NCI-H1105 (cell line): ENCODE measurements at places on chromosomes 16 and 17.

- no peak for DNase-seq
Measured at GRCh38 chr17:46881015-46881414, 29.6 kb downstream of the WNT9B start.

DNA sequence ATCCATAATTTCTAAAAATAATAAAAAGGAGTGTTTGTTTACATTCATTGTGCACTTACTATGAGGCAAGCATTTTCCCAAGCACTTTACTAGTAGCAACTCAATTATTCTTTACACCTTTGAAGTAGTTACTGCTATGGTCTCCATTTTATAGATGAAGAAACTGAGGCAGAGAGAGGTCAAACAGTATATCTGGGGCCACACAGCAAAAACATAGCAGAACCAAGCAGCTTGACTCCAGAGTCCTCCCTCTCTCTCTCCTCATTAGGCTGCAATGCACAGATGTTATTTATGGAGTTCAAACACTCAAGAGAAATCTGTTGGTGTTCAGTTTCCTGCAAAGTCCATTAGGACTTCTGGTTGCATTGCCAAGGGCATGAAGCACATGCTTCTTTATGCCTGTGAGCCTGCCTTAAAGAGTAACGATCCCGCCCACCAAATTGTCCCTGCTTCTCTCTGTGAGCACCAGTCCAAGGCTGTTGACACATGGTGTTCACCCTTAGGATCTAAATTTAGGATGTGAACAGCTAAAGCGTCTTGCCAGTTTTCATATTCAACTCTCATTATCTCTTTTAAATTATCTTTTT is 44.0 kb downstream of the GPRC5B start:
- peak; percentile 1 for DNase-seq

DNA sequence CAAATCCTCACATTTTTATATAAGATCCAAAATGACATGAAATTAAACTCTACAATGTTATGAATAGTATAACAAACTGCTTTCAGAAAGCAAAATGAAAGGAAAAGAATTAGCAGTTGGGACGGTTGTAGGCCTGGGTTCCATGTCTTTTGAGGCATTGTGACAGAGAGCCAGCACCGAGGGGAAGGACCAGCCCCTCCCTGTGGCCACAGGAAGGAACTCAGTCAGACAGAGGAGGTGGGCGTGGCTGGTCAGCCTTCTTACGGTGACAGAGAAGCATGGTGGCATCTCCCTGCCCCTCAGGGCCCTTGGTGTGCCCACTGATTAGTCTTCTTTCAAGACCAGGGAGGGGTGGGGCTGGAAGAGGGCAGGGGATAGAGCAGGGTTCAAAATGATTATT is 5.7 kb downstream of the ZNF319 start:
- no peak for DNase-seq

- no peak for DNase-seq
Measured at GRCh38 chr17:10775058-10775457, 28.8 kb downstream of the TMEM238L start.

DNA sequence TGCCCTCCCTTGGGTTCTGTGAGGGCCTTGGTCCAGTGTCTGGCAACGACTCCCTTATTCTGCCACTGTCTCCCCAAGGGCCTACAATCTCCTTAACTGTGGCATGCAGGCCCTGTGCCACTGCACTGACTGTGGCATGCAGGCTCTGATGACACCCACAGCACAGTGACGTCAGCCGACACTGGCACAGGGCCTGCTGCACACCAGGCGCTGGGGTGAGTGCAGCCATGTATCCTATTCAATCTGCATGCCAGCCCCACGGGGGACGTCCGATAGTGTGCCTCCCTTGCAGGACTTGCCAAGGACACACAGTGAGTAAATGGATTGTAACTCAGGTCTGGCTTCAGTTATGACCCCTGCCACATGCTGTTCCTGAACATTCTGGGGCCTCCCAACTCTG is 39.8 kb upstream of the RASD1 start:
- DNase-seq: no peak

DNA sequence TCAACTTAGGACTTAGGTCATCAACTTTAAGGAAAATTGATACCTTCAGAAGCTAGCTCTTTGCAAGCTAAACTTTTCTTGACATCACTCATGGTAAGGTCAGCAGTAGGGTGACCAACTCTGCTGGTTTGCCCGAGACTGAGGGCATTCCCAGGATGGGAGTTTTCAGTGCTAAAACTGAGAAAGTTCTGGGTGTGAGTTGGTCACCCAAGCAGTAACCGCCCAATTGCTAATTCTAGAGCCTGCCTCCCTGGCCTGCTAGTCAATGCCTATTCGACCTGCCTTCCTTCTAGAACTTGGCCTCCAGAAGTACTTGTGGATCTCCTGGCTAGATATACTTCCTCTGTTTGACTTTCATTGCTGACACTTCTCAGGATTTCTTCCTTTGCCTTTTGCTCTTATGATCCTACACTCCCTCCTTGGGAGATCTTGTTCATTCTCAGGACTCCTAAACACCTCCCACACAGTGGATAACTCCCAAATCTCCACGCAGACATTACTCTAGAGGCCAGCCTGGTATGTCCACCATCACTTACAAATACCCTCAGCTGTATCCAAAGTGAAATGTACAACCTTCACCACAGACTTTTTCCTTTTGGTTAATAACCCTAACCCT is 10.5 kb upstream of the MYO18A start:
- no peak for DNase-seq

DNA sequence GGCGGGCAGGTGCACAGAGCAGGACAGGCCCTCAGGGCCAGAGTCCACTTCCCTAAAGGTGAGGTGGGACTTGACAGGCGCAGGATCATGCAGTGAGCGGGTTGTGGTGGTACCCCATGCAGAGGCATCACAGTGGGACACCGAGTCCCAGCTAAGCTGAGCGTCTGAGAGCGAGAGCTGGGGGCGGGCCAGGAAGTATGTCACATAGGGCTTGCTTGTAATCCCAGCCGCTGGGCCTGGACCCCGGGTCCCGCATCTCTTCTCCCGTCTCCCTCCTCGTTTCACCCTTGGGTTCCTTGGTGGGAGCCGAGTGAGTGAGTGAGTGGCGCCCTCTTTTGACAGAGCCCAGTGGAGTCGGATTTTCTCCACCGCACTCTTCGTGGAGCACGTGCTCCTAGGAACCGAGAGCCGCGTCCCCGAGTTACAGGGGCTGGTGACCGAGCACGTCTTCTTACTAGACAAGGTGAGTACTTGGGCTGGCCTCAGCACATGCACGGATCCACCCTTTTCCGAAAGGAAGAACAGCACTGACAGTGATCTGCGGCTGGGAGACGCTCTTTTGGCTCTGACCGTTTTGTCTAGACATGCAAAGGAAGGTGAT is 50.8 kb upstream of the ENDOV start:
- no peak for DNase-seq

DNA sequence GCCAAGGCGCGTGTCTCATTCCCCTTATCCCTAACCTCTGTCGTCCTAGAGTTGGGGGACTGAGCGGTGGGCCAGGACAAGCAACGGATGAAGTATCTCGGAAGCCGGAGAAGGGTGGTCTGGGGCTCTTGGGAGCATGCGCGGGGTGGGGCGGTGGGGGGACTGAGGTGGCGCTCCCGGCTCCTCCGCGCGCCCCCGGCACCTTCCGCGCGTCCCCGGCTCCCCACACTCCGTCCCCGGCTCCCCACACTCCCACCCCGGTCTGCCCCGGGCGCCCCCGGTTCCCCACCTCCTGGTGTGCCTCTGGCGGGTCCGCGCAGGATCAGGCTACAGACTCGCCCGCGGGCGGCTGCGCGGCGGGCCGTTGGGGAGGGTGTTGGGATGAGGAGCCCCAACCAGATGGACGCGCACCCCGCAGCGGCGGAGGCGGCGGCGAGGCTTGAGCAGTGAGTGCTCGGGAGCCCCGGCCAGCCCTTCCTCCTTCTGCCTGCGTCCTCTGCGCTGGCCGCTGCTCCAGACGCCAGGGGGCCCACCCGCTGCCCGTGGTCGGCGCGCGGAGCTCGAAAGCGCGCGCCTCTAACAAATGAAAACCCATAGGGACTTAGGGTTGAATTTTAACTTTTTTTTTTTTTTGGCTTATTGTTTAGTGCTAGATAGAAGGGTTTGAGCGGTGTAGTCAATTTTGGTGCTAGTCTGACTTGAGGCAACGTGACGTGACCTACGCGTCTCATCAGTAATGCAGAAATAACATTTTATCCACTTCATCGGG is 5.6 kb upstream of the CRYM start:
- DNase-seq: no peak

- no peak for DNase-seq
Measured at GRCh38 chr16:16887193-16887592, 508.3 kb downstream of the NPIPA7 start.

DNA sequence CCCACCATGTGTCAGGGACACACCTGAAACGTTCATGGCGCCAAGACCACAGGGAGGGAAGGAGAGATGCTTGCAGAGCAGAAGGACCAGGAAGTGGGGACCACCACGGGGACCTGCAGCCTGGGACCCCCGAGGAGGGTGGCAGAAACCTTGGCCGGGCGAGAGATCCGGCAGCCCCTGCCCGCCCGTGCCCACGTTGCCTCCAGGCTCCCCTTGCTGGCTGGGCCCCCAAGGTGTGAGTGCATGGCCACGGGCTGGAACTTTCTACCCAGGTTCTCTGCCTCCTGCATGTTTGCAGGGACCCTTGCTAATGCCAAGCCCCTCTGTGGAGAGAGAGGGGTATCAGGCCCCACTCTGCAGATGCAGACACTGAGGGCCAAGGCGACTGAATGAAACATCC is 50.4 kb downstream of the USP22 start:
- no peak for DNase-seq

DNA sequence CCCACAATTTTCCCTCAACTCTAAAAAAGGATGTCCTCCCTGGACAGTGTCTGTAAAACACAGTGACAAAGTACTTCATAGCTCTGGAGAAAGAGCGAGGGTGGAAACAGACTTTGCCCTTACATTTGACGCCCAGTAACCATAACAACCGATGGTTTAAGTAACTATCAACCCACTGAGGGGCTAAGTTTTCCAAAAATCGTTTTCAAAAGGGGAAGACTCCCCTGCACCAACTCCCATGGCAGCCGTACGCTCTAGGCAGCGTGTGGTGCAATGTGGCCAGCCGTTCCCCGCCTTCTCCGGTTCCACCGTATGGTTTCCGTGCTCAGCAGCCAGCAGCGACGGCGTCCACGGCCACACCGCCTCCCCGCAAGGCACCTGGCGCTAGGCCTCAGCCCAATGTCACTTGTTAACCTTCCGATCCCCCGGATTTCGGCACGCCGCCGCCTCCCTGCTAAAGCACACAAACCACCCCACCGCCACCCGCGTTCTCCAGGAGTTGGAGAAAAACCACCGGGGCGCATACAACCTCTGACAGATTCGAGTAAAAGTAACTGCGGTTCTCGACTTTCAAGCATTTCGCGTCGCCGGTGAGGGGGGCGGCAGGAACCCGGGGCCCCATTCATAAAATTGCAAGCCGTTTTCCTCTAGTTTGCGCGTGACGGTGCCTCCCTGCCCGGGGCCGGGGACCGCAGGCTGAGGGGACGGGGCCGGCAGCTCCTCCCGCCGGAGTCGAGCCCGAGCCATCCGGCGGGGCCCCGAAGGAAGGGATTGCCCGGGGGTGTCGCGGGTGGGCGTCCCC is 661 bp downstream of the TEX2 start:
- DNase-seq: no peak

DNA sequence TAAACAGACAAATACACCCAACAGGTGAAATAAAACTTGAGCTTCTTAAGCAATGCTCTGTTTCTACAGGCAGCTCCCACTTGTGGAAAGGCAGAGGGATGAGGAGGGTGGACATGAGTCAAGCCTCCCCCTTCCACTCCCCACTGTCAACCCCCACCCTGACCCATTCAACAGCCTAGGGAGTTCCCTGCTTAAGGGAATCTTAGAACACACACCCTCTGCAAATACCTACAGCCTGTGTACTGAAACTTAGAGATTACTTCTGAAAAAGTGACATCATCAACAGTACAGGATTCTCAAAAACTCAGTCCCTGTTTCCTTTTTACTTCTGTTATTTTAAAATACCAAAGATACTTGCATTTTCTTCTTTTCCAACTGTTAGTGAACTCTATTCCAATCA is 345.4 kb downstream of the SOX9 start:
- DNase-seq: no peak

GRCh38 chr17:17098551-17099179 is 56.4 kb downstream of the MPRIP start:
- DNase-seq: no peak

- no peak for DNase-seq
Measured at GRCh38 chr17:5943232-5943631, 126.9 kb upstream of the WSCD1 start.

GRCh38 chr16:12327971-12328726 is 351.6 kb downstream of the SNX29 start:
- no peak for DNase-seq

DNA sequence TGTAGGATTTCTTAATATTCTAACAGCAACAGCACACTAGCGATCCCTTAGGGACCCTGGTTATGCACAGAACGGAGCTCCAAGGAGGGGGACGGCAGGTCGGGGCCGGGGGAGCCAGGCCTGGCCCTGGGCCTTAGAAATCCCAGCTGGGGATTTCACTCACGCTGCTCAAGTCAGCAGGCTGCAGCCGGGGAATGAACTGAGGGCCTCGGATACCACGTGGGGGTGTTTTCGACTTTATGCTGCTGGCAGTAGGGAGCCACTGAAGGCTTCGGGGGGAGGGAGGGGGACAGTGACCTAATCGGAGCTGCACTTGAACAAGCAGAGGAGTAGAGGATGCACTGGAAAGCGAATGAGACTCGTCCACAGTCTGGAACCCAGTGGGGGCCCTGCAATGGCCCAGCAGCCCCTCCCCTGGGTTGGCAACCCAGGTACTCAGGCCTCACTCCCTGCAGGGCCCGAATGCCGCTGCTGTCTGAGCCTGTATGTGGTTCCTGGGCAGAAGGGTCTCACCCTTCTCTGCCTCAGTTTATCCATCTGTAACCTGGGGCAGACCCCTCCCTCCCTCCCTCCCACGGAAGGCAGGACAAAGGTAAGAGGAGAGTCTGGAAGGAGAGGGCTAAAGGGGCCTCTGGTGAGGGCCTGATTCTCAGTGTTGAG is 53.7 kb downstream of the RPH3AL start:
- DNase-seq: no peak

DNA sequence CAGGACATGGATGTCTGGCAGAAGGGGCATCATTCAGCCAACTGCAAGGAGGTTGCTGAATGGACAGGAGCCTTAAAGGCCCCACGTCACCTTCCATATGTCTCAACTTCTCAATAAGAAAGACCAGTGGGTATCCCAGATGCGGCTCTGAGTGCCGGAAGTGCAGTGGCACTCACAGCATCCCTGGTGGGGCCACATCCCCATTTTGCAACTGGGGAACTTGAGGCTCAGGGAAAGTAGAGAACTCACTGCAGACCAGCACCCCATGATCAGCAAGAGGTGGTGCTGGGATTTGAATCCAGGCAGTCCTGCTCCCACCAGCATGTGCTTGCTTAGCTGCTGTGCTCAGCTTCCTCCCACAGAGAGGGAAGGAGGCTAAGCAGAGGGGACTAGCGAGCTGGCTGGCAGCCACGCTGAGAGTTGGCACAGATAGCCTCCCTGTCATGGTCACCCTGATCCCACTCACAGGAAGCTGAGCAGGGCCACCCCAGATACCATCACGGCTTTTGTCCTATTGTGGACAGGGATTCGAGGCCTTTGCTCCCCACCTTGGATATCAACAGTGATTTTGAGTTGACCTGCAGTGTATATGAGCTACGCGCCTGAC is 294.2 kb upstream of the FOXF1 start:
- no peak for DNase-seq

GRCh38 chr16:57038166-57038565 is 48.8 kb downstream of the NLRC5 start:
- DNase-seq: no peak

GRCh38 chr17:21539146-21539545 is 153.2 kb upstream of the KCNJ18 start:
- DNase-seq: no peak

- no peak for DNase-seq
Measured at GRCh38 chr16:86848821-86849220, 270.5 kb downstream of the FOXL1 start.

GRCh38 chr16:25065899-25066298 is 45.6 kb upstream of the LCMT1 start:
- no peak for DNase-seq
